Effector memory CD8-positive, alpha-beta T cell (primary cell): ENCODE measurements at places on chromosomes 12 and 14.

GRCh38 chr12:110826592-110827200, 20.1 kb upstream of the CCDC63 start:
- DNase-seq = peak; percentile 72

DNA sequence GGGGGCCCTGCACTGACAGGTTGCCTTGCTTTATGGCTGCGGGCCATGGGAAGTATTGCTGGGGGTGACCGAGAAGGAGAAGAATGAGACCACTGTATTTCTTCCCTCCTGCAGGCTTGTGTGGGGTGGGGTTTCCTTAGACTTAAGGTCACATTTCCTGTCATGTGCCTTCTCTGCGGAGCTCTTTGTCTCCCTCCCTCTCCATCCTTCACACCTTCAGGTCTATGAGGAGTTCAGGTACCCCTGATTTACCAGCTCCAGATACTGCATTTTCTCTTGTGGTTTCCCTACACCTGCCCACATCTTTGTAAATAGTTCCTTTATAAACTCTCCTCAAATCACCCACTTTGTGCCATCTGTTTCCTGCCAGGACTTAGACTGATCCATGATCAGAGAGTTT, 3.6 kb downstream of the FNTB start:
- no peak for DNase-seq

DNA sequence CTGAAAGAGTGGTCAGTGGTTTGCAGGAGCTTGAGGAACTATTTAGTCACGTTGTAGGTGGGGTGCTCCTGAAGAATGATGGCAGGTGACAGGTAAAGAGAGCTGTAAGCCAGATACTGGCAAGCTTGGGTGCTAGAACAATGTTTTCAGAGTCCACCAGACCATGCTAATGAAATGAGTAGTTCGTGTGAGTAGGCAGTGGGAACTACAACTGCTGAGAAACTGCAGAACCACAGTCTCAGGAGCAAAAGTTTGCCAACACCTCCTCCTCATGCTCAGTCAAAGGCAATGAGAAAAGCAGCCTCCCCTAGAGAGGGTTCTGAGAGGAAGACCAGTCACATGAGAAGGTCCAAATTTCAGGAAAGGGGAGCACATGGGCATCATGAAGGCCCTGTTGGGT, 91.3 kb downstream of the PRKD1 start:
- no peak for DNase-seq

GRCh38 chr14:102184316-102185035, 44.8 kb downstream of the WDR20 start:
- no peak for DNase-seq

DNA sequence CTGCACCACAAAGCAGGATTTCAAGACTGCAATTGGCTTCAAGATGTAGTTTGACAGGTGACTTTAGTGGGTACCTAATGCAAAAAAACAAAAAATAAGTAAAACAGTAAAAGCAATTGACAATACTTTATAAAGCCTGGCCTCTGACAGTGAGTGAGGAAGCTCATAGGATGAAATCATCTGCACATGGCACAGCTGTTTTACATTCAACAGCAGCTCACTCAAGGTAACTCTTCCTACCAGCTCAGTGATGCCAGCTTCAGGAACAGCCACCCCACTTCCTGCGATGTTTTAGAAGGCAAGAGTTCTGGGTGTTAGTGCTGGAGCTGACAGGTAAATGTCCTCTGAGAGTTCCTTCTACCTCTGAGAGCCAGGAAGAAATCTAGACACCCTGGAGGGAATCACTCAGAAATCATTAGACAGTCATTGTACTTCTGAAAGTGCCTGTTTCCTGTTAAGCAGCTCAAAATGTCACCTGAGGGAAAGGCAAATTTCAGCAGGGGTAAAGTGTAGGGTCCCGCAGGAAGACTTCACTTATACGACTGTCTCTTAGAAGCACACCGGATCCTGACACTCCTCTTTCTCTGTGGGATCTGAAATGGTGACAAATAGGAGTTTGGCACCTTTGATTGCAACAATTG, 99.9 kb downstream of the FOXN3 start:
- DNase-seq = no peak

DNA sequence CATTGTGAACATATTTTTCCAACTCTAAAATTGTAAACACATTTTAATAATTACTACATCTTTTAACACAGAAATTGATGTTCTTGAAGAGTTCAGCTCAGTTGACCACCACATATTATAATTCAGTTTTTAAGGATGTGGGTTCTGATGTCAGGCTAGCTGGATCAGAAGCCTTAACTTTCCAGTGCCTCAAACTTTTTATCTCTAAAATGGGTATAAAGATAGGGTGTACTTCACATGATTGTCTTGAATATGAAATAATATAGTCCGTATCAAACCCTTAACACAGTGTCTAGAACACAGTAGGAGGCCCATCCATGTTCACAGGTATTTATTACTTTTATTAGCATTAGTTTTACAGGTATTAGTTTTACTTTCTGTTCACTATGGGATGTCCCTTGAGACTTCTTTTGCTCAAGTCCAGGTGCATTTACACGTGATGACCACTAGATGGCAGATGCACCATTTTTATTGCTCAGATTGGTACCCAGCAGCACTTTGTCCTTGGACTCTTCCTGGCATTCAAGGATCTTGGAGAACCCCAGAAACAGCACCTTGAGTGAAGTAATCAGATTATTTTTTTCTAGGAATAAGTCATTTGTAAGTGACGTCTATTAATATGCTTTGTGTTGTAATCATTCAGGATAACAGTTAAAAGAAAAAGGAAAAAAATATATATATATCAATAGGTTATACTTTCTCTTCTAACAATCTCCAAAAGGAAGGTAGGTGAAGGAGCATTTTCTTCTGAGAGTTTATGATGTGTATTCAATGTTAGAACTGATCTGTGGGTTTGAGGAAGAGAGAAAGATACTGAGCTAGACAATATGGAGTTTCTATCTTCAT, 580.2 kb downstream of the ETNK1 start:
- no peak for DNase-seq
